ENCODE measurements at places on chromosomes 6 and 20.

GRCh38 chr6:151498327-151498726 lies 4.5 kb downstream of the CCDC170 start:
- no peak for DNase-seq

DNA sequence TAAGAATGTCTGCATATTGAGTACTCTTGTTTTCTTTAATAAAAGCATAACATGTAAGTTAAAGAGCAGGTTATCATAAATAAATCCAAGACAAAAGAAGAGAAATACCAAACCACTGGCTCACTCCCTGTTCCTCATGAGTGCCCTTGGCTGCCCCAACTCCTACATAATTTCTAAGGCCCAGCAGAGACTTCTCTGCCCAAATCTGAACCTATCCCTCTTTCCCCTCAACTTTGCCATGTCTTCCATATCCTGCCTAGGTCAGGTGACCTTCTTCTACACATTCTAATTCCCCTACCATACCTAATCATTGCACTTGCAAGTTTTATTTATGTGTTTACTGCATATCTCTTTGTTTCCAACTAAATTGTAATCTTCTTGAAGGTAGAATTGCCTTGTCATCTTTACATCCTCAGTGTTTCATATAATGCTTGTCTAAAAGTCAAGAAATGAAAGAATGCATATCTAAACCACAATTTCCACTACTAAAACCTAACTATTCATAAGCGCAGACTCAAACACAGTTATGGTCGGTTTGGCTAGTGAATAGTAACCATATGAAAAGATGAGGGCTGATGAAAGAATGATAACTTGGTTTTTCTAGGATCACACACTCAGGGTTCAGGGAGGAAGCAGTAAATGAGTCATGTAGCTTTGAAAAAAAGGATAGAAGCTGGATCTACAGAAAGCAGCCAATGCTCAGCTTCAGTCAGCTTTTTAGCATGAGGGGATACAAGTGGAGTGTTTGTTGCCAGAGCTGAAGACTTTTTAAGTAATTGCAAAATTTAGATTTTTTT lies 53.3 kb upstream of the EYA4 start:
- no peak for DNase-seq

- no peak for DNase-seq
Measured at GRCh38 chr6:13485923-13486562, 1.4 kb downstream of the GFOD1 start.

DNA sequence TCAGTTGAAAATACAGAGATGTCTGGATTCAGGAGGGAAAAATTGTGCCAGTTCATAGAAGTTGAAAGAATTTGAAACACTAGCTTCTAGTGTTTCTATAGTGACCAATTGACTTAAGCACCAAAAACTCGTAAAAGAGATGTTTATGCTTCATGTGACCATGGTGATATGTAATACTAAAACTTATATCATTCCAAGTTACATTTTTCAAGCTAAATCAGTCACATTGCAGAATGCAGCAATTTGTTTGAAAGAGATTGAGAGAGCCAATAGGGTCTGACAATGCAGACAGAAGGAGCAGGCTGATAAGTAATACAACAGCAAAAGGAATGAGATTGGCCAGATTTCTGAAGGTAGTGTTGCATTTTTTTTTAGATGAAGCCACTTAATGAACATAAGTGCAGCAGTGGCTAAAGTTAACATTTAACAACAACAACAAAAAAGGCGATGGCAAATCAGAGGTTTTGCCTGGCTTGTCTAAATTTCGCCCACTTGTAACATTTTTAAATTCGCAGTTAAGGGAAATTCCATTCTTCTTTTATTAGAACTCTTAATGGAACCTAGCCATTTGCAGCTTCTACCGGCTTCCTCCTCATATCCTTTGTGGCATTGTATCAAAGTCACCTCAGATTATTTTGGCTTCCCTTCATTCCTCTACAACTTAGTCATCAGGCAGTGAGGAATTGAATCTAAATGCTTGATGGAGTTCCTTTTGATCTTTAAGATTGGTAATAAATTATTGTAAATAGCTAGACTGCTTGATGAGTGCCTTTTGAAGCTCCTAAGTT lies 484.0 kb upstream of the SOX4 start:
- DNase-seq: no peak

DNA sequence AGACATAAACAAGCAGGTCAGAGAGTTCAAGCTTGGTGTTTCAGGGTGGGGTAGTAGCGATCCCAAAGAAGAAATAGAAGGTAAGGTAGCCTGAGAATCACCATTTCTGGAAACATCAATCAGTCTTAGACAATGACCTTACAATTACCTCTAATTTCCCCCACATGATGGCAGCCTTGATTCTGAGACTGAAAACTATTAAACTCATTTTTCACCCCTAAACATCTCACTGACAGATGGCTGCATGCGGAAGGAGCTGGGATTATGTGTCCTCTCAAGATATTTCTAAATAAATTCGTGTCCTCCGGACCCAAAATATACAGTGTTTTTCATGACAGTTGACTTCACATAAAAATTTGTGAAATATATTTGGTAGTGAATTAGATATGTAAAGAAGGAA lies 61.0 kb downstream of the KIF6 start:
- DNase-seq: no peak

- DNase-seq: no peak
Measured at GRCh38 chr20:38290829-38291814, 12.8 kb upstream of the BPI start.

- no peak for DNase-seq
Measured at GRCh38 chr6:82904860-82905259, 160.8 kb downstream of the UBE3D start.

- no peak for DNase-seq
Measured at GRCh38 chr6:136685540-136686108, 106.7 kb downstream of the MAP3K5 start.

DNA sequence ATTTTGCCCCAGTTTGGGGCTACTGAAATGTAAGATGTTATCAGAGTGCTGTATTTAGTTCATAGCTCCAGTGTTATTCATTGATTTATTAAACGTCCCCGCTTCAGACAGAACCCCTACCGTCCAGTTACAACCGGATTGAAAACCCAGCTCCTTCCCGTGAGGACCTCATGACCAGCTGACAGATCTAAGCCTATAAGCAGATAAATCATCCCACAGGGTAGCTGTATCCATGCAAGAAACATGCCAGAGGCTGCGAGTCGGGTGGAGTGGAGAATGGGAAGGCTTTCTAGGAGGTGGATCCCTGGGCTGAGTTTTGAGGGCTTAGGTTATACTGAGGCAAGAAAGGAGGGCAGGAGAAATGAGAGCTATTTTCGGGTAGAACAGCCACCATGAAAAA lies 260.0 kb downstream of the ARID1B start:
- DNase-seq: no peak

All from CD8-positive, alpha-beta memory T cell (primary cell).